Activated T-helper 1 cell treated with anti-CD3 and anti-CD28 coated beads, Interleukin-2, amount 50 U/mL, for 16 hours (primary cell): ENCODE measurements at places on chromosomes 1 and 21.

DNA sequence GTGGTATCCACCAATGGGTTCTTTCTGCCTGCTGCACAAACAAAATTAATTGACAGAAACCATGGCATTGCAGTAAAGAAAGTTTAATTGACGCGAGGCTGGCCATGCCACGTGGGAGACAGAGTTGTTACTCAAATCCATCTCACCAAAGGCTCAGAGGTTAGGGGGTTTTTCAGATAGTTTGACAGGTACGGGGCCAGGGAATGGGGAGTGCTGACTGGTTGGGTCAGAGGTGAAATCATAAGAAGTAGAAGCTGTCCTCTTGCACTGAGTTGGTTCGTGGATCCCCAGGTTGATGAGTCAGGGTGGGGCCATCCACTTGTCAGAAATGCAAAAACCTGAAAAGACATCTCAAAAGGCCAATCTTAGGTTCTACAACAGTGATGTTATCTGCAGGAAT is 941 bp upstream of the TBCE start:
- DNase-seq = no peak

DNA sequence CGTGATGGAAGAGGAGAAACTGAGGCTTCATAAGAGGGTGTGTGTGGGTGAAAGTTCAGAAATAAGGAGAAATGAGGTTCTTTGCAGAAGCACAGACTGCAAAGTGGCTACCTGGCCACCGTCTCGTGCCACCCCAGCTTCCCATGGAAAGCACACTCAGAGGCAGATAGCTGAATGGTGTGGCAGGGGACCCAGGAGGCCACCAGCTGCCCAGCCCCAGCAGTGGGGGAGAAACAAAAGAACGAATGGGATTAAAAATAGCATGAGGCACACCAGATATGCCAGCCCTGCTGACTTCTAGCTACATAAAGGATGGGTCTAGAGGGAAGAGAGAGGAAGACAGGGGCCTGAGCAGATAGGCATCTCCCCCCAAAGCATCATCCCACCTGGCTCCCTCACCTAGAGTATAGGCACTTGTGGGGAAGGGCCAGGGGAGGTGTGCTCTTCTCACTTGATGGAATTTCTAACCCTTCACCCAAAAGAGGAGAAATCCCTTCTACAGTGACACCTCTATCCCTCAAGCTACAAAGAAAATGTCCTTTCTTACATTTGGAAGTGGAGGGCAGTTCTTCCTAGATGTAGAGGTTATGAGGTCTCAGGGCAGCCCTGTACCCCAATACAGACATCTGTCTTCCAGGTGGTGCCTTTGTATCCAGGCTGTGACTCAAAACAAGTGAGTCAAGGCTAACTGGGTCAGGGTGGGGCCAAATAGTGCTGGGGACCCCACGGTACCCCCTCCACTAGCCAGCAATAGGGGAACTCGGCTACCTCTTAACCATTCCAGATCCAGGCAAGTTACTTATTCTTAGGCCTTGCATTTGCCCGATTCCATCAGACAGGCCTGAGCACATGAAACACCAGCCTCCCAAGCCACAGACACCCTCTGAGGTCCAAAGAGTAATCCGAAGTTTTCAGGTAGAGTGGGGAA is 3.5 kb downstream of the HDGF start:
- DNase-seq = no peak

- no peak for DNase-seq
These were observed 189.1 kb downstream of the SMYD3 start for GRCh38 chr1:246318036-246318359.

- DNase-seq = no peak
These were observed 67.7 kb upstream of the WNT4 start for GRCh38 chr1:22210636-22211035.
